ENCODE measurements at places on chromosomes 12 and 14. TPM values are rescaled to one million over a fixed set of nuclear protein-coding genes. Genes with fewer than 3 reads are reported as not detected.

FAM186B gene
- total RNA-seq = 0.77 TPM

GRCh38 chr12:3552726-3553045, 61.7 kb downstream of the PRMT8 start:
- DNase-seq = no peak

RASAL1 gene
- not detected for total RNA-seq

NANOG gene
- 0.07 TPM for total RNA-seq

- DNase-seq = peak; percentile 58
Observed at GRCh38 chr14:103260629-103261124, 73.4 kb upstream of the EIF5 start.

DNA sequence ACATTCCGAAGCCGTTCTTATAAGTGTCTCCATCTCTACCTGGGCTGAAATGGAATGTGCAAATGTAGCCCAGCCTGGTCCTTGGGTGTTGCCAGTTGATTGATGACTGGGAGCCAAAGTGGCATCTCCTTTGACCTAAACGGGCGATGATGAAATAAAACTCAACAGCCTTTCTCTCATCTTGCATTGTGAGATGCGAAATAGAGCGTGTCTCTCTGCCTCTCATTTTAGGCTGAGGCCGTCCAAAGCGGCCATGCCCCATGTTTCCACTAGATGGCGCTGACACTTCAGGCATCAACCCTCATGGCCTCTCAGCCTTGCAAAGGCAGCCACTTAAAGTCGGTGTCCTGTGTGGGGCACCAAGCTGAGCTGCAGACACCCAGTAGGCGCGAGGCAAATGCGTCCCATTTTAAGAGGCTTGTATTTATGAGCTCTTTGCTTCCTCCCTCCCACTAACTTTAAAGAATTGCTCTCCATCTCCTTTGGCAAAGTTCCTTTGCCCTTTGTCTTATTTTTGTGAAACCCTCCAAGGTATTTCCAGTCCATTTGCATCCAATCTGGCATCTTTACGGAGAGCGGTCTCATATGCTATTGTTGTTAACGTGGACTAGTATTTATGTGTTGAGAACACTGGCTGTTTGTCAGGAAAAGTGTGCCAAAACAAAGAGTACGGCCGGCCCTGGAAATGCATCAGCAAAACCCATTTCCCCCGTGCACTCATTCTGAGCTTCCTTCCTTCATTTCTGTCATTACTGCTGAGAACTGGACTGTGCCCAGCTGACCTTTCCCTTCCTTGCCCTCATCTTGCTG, 25.0 kb downstream of the GPRC5A start:
- peak; percentile 90 for DNase-seq

GRCh38 chr14:78157494-78158437, 12.4 kb upstream of the NRXN3 start:
- DNase-seq = no peak

SLC25A21 gene
- not detected for total RNA-seq

CDKN1B gene
- 93.7 TPM for total RNA-seq

DNA sequence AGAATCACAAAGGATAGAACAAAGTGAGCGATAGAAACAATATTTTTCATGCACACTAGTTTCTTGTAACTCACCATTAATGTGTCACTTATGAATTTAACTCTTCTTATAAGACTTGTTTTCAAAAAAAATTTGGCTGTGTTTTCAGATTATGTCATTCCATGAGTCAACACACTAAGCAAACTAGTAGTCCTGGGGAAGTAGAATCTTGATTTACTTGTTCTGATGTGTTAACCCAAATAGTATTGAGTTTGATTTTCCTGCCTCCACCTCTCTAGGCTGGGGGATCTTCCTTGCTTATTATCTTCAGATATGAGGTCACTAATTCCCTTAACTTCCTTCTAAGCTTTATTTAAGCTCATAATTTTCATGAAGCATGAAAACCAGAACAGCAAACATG, 151.0 kb upstream of the SEL1L start:
- no peak for DNase-seq

DNA sequence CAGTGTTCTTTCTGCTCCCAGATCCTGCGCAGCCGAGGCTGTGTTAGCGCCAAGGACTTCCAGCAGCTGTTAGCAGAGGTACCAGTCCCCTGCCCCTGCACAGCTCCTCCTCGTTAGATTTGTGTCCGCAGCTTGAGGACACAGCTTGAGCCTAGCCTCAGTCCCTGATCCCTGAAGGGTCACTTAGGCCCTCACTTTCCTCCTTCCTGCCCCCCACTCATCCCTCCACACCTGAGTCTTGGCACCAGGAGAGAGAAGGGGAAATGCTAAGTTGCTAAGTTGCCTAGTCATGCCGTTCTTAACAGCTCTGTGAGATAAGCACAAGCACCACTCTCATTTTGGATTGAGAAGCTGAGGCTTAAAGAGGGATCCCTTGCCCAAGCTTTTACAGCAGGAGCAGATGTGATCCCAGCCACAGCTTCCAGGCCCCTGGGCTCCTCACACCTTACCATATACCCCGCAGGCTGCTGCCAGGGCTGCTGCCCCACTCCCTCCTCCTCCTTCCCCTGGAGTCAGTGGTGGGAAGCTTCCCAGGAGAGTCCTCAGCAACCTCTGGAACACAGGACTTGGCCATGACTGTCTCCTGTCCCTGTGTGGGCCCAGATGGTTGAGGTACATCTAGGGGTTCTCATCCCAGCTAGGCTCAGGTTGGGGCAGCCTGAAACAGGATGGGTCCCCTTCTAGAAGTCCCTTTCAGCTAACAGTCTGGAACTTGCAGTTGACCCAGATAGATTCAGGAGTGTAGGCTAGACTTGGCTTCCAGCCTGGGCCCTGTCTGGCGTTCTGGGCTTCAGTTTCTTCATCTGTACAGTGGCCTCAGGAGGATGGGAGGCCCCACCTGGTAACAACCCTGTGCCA, 975 bp downstream of the OGFOD2 start:
- peak; percentile 16 for DNase-seq

PRIMA1 gene
- total RNA-seq = 0.48 TPM

DNA sequence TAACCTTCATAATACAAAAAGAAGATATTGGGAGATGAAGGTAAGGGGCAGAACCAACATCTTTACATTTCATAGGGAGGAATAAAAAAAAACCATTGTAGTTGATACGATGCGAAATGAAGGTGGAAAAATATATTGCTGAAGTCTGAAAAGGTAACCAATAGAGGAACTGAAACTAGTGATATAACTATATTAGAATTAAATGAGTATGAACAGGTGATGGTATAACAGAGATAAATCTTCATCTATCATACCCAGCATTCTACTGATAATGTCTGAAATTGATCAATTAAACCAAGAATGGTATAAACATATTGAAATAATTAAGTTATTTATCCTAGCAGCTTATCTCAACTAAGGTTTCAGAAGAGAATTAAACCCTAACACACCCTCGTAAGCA, 332.1 kb downstream of the NELL2 start:
- no peak for DNase-seq

DNA sequence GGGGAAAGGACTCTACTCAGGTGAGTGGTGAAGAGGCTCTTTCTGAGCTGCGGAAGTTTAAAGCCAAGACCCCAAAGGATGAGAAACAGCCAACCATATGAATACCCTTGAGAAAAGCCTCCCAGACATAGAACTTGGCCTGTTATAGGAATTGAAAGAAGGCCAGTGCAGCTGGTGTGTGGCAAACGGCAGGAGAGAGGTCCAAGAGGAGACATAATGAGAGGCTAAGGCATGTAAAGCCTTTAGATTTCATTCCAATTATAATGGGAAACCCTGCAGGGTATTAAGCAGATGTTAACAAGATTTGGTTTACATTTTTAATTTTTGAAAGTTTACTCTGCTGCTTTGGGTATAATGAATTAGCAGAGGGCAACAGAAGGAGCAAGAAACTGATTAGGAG, 552.1 kb upstream of the FBXO33 start:
- DNase-seq = no peak

GRCh38 chr12:6091786-6092566, 32.5 kb downstream of the VWF start:
- no peak for DNase-seq

MGP gene
- 136 TPM for total RNA-seq

MORN3 gene
- not detected for total RNA-seq

FAM222A gene
- total RNA-seq = 0.34 TPM

COA8 gene
- total RNA-seq = 31.6 TPM

- peak; percentile 53 for DNase-seq
Observed at GRCh38 chr14:99737451-99737951, 53.4 kb downstream of the CYP46A1 start.

DNA sequence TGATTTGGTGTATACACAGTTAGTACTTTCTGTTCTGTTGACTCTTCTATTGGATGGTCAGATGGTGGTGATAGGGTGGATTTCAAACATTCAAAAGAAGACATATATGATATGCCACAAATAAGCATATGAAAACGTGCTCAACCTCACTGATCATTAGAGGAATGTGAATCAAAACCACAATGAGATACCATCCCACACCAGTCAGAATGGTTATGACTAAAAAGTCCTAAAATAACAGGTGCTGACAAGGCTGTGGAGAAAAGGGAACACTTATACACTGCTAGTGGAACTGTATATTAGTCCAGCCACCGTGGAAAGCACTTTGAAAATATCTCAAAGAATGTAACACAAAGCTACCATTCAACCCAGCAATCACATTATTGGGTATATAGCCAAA, 425.5 kb downstream of the C12orf50 start:
- DNase-seq = no peak

OVCH1 gene
- not detected for total RNA-seq

- no peak for DNase-seq
Observed at GRCh38 chr12:78494911-78495310, 369.7 kb upstream of the SYT1 start.

ANAPC5 gene
- 91.5 TPM for total RNA-seq

GRCh38 chr12:91331371-91331770, 148.8 kb upstream of the DCN start:
- DNase-seq = no peak

NXPH4 gene
- total RNA-seq = not detected

DNA sequence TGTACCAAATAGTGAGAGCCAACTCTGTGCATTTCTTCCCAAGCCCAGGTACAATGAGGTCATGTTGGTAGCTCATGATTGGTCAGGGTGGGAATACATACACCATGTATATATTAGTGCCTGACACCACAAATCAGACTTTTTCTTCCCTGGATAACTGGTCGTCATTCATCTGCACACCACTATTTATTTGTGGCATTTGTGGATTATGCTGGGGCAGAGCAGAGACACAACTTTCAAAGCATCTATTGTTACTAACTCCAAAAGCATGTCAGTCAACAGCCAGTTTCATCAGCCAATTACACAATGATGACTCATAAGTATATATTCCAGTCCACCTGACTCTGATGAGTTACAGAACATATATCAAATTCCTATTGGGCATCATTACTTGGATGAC, 181.7 kb downstream of the ADAMTS20 start:
- DNase-seq = no peak

DNA sequence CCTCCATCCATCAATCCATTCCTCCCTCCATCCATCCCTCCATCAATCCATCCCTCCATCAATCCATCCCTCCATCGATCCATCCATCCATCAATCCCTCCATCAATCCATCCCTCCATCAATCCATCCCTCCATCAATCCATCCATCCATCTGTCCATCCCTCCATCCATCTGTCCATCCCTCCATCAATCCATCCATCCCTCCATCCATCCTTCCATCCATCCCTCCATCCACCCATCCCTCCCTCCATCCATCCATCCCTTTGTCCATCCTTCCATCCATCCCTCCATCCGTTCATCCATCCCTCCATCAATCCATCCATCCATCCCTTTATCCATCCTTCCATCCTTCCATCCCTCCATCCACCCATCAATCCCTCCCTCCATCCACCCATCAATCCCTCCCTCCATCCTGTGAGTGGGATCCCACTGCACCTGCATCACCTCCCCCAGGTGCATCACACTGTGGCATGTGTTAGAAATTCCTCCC, 338.1 kb upstream of the SFSWAP start:
- DNase-seq = no peak

- DNase-seq = no peak
Observed at GRCh38 chr12:6981152-6982052, 10.7 kb downstream of the EMG1 start.

- no peak for DNase-seq
Observed at GRCh38 chr12:67512061-67512460, 136.5 kb upstream of the DYRK2 start.

IL26 gene
- not detected for total RNA-seq

TAS2R42 gene
- not detected for total RNA-seq

- no peak for DNase-seq
Observed at GRCh38 chr12:47762850-47763465, 4.3 kb upstream of the RAPGEF3 start.

DNA sequence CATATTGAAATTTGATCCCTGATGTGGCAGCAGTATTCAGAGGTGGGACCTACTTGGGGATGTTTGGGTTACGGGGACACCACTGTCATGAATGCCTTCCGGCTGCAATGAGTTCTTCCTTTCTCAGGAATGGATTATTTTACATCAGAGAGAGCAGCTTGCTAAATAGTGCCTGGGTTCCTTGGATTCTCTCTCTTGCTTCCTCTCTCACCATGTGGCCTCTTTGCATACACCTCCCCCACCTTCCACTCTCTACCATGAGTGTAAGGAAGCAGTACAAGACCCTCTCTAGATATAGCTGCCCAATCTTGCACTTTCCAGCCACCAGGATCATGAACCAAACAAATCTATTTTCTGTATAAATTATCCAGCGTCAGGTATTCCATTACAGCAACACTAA, 15.4 kb upstream of the SCAF11 start:
- no peak for DNase-seq

DNA sequence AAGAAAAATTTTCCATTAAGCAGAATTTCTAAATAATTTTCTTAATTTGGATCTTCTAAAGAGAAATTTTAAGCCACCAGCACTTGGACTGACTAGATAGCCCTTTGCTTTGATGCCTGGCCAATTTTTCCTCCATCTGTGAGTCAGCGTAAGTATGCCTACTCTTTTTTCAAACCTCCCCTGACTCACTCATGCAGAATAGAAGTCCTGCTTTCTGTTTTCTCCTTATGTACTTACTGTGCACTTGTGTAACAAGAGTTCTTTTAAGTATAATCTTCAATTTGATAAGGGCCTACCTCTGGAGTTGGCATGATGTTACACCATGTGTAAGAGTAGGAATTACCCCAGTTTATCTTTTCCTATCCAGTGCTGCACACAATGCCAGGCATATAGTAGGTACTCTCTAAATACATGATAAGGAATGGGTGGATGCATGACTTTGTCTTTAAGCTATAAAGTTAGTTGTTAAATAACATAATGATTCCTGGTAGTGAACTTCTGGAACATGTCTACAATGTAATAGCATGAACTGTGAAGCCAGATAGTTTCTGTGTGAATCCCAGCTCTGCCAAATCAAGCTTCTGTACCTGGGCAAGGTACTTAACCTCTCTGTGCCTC, 329.6 kb downstream of the TMTC2 start:
- DNase-seq = peak; percentile 32

GRCh38 chr12:80802652-80803400, 86.1 kb downstream of the MYF5 start:
- DNase-seq = no peak
